ENCODE measurements at places on chromosomes 12 and 14. TPM values are rescaled to one million over a fixed set of nuclear protein-coding genes. Genes with fewer than 3 reads are reported as not detected.

MTERF2 gene
- total RNA-seq = 4.0 TPM

MGST1 gene
- 754 TPM for total RNA-seq

YAF2 gene
- total RNA-seq = 24.4 TPM

OTOGL gene
- total RNA-seq = not detected

HOXC12 gene
- total RNA-seq = not detected

ZNF26 gene
- 8.7 TPM for total RNA-seq

LALBA gene
- total RNA-seq = not detected

FAM181A gene
- not detected for total RNA-seq

BDKRB2 gene
- 1.1 TPM for total RNA-seq

ITPR2 gene
- total RNA-seq = 2.8 TPM

MGP gene
- total RNA-seq = not detected

AMDHD1 gene
- total RNA-seq = 3.0 TPM

MMP19 gene
- 0.62 TPM for total RNA-seq

DDX55 gene
- total RNA-seq = 29.2 TPM

SYCP3 gene
- not detected for total RNA-seq

COCH gene
- 25.2 TPM for total RNA-seq

MIPOL1 gene
- 3.2 TPM for total RNA-seq

DAO gene
- not detected for total RNA-seq

TAS2R42 gene
- total RNA-seq = not detected

CDKN3 gene
- total RNA-seq = 62.9 TPM

USP44 gene
- total RNA-seq = 0.20 TPM

PHETA1 gene
- 9.8 TPM for total RNA-seq

CACNA1C gene
- 0.07 TPM for total RNA-seq

MMP17 gene
- total RNA-seq = 11.0 TPM

LHX5 gene
- total RNA-seq = not detected

TEX22 gene
- total RNA-seq = 0.36 TPM

RAPGEF3 gene
- 0.54 TPM for total RNA-seq

TMEM132C gene
- total RNA-seq = not detected

EXOC3L4 gene
- total RNA-seq = 1.7 TPM

CPNE8 gene
- 10.1 TPM for total RNA-seq

SMCO2 gene
- total RNA-seq = not detected

TPPP2 gene
- total RNA-seq = not detected

A2M gene
- total RNA-seq = not detected

OR6C2 gene
- not detected for total RNA-seq

TMEM233 gene
- total RNA-seq = 0.03 TPM

HPD gene
- total RNA-seq = 1.4 TPM

GZMB gene
- total RNA-seq = not detected

PLCZ1 gene
- not detected for total RNA-seq

CISTR gene
- not detected for total RNA-seq

PPP1R1A gene
- 0.33 TPM for total RNA-seq

CD69 gene
- not detected for total RNA-seq

TCTN2 gene
- 12.8 TPM for total RNA-seq

C1R gene
- total RNA-seq = 49.7 TPM

Data from A549 treated with Hydrocortisone at 1 μM for 4 hours (cell line).